A549 treated with CORT108297 at 1 μM for 4 hours (cell line): ENCODE measurements at places on chromosomes 3 and 15. TPM values are rescaled to one million over a fixed set of nuclear protein-coding genes. Genes with fewer than 3 reads are reported as not detected.

The IL5RA gene
- not detected in 5 replicates for total RNA-seq

The SERPINI2 gene
- not detected in 5 replicates for total RNA-seq

The SSUH2 gene
- total RNA-seq = 0.53 to 1.2 TPM (median 0.88 TPM) in 5 replicates

The UPK1B gene
- 10.1 to 14.7 TPM (median 12.9 TPM) in 5 replicates for total RNA-seq

The MRAS gene
- total RNA-seq = 8.1 to 11.7 TPM (median 10.5 TPM) in 5 replicates

The LRRC58 gene
- total RNA-seq = 14.5 to 16.1 TPM (median 15.2 TPM) in 5 replicates
